Mesothelial cell of epicardium (in vitro differentiated cells): ENCODE measurements at places on chromosomes 1 and 21.

GRCh38 chr1:194372266-194372665 is 1185.9 kb upstream of the B3GALT2 start:
- no peak for DNase-seq

DNA sequence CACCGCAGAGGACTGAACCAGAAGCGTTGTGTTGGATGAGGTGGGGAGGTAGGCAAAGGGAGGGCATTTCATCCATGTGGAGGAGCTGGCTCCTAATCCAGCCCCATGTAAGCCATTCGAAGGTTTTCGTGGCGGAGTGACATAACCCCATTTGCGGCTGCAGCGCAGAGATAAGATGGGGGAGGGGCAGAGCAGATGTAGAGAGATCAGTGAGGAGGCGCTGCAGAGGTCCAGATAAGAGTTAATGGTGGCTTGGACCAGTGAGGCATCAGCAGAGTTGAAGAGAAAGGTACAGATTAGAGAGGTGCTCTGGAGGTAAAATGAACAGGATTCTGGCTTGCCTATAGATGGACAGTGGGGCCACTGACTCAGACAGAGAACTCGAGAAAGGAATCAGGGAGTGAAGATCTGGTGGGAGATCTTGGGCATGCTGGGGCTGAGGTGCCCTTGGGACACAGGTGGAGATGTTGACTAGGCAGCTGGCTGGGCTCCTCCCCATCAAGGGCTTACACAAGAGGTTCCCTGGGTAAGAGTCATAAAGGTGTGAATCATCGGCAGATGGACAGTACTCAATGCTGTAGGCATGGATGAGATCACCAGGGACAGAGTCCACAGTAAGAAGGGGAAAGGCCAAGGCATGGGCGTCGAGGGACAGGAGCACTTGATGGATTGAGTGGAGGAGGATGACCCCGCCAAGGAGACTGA is 7.8 kb upstream of the PTPRF start:
- no peak for DNase-seq

GRCh38 chr1:90074970-90075391 is 80.1 kb downstream of the ZNF326 start:
- DNase-seq, result no peak

DNA sequence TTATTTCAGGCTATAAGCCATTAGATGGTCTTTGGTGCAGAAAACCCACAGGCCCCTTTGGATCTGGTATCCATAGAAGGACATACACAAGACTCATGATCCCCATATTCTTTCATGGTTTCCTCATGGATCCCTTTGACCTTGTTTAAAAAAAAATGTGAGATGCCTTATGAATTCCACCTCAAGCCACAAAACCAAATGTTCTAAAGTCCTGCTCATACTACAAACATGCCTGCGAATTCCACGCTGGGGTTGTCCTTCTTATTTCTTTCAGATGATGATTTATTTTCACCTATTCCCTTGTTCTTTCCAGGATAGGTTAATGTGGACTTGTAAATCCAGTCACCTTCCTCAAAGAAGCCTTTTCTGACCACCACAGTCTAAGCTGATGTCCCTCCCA is 256.9 kb upstream of the DPYD start:
- no peak for DNase-seq

GRCh38 chr1:203622486-203622885 is 4.1 kb upstream of the ATP2B4 start:
- no peak for DNase-seq

GRCh38 chr1:235012436-235013210 is 116.0 kb downstream of the TOMM20 start:
- DNase-seq, result no peak

- no peak for DNase-seq
Measured at GRCh38 chr1:36170643-36171412, 14.9 kb downstream of the MAP7D1 start.

GRCh38 chr1:182061594-182061993 is at the start of gene ZNF648:
Gene ZNF648 (minus strand): TSS chr1:182061712. CDS start chr1:182058010, 3,702 bp downstream.
- DNase-seq, result no peak

- DNase-seq, result no peak
Measured at GRCh38 chr21:42591170-42591869, 62.1 kb upstream of the PDE9A start.

DNA sequence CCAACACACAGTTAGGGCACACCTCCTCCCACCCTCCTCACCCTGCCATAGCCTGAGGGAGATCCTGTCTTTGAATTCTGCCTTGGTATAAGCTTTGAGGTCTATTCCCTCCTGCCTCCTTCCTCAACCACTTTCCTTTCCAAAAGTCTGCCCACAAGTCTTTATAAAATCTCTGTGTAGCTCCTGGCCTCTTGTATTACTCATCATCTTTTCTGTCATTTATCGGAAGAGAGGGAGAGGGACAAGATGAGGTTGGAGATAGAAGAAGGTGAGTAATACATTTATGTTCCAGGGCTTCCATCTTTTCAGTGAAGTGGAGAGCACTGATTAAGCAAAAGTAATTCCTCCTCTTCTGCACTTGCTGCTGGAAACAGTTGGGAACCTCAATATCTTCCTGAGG is 30.5 kb upstream of the EFCAB14 start:
- no peak for DNase-seq

DNA sequence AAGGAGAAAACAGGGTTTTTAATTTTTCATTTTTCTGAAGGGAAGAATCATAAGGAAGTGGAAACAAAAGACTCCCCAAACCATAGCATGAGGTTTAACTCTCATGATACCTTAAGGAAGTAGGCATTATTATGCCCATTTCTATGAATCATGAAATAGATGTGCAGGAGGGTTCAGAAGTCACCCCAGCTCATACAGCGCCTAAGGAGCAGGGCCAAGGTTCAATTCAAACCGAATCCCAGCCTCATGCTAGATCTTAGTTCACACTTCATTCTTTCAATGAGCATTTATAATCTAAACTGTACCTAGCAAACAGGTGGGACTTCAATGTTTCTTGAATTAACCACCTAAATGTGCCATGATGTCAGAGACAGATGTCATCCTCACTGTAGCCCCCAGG is 111.9 kb upstream of the SLC25A33 start:
- DNase-seq, result no peak

GRCh38 chr1:183205196-183205781 is 19.2 kb downstream of the LAMC2 start:
- DNase-seq, result no peak

- DNase-seq, result no peak
Measured at GRCh38 chr1:48002142-48002541, 5.0 kb upstream of the TRABD2B start.

DNA sequence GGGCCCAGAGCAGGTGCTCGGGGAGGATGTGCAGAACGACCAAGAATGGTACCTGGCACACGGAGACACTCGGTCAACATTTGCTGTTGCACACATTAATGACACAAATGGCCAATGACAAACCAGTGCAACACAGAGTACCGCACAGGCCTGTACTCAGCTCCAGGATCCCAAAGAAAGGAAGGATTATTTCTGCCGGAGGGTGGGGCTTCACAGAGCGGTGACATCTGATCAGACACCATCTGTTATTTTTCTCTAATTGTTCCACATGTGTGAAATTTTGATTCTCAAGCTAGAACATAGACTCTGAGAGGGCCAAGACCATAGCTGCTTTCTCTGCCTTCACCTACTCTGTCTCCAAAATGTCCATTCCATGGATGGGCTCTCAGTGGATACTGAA is 100.4 kb downstream of the MRPL37 start:
- no peak for DNase-seq

DNA sequence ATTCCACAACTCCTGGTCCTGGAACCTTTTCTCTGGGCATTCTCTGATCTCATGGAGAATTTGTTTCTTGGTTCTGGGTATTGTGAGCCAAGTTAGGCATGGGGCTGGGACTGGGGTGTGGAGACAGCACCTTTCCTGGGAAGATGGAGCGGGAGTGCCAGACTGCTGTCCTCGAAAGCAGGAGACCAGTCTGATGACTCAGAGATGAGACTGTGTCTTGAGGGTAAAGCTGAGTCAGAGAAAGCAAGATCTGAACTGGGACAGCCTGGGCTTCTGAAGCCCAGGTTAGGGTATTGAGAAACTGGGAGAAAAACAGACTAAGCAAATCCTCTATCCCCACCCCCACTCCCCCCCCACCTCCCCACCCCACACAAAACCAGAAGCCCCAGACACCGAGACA is 2.2 kb upstream of the KANK4 start:
- no peak for DNase-seq

GRCh38 chr1:56566061-56566744 is 13.2 kb downstream of the PLPP3 start:
- no peak for DNase-seq

GRCh38 chr1:234322979-234323378 is 50.3 kb upstream of the COA6 start:
- DNase-seq, result no peak

GRCh38 chr1:154572468-154573167 is 5.0 kb downstream of the CHRNB2 start:
- no peak for DNase-seq

DNA sequence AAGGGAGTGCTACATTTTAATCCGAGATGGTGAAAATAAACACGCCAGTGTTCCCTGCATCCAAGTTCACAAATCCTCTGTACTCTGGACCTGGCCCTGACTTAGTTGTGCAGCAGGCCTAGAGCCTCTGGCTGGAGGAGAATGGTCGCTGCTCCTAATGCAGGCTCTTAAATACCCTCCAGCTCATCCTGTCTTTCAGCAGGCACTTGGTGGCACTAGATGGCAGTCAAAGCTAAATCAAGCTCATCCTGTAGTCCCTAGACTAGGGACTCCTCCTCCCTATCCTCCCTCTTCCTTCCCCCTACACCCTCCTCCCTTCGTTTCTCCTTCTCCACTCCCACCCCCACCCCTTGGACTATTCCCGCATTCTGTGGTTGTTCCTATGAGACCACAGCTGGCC is 41.6 kb upstream of the MTR start:
- no peak for DNase-seq

DNA sequence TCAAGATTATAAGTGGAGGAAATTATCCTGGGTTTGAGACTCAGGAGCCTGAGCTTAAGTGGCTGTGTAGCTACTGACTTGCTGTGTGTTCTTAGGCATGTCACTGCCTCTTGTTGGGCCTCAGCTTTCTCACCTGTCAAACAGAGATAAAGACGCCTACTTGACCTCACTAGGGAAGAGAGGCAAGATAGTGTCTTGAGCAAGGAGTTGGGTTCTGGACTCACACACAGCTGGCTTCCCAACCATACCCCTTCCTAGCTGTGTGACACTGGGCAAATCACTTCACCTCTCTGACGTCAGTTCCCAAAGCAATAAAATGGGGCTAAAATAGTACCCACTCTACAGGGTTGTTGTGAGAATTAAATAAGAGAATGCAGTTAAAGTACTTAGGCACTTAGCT is 11.6 kb upstream of the EPB41 start:
- DNase-seq, result no peak

GRCh38 chr1:8398677-8399076 is 80.8 kb downstream of the SLC45A1 start:
- no peak for DNase-seq

DNA sequence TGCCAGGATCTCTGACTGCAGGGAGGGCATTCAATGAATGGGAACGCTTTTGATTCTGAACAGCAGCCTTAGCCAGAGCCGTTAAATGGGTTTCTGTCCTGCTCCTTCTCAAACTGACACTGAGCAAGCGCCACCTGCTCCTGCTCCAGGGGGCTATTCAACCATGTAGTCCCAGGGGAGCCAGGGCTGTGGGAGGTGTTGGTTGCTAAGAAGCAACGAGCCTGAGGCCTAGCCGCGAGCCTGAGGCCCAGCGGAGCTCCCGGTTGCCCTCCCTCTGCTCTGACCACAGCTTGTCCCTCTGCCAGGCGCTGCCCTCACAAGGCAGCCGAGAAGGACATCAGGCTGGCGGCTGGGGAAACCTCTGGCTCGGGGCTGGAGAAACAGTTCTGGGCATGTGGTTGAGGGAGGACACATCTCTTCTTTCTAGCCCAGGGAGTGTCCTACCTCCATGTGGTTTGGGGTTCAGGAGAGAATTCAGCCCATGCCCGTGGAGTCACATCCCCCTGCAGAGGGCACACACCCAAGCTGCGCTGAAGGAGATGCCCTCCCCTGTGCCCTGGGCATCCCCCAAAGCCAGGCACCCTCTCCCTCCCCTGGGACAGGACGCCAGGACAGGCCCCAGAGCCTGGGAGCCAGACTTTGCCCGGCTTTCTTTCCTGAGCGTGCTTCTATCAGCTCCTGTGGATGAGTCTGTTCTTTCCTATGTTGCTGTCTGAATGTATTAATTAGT is 18.0 kb downstream of the PCP4 start:
- no peak for DNase-seq

- DNase-seq, result no peak
Measured at GRCh38 chr21:41858466-41859296, 20.5 kb downstream of the PRDM15 start.

GRCh38 chr1:7491109-7491817 is 279.8 kb upstream of the VAMP3 start:
- DNase-seq, result no peak
